ENCODE measurements at places on chromosomes 11 and 22.

DNA sequence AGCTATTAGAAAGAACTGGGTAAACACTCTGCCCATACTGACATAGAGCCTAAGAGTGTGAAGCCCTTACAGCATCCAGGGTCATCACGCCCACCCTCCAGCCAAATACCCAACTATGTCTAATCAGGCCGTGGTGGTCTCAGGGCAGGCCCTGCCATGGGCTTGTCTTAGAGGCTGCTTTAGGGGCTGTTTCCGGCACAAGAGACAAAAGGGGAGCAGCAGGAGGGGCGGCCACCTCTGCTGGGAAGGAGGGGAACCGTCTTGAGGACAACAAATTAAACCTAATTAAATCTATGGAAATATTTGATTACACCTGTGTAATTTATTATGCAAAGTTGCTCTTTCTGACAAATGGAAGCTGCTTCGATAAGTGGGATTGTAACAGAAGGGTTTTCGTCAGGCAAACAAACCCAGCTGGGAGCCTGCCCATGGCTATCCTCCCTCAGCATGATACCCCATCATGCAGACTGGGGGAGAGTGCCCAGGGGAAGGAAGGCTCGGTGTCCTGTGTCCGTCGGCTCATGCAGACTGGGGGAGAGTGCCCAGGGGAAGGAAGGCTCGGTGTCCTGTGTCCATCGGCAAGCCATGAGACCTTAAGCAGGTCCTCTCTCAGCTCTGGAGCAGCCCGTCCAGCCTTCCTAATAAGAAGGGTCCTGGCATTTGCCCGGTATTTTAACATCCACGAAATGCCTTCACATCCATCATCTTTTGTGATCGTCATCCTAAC, 163.6 kb upstream of the B3GAT1 start:
- DNase-seq, result no peak

GRCh38 chr11:20070459-20070858, 89.8 kb downstream of the DBX1 start:
- DNase-seq, result no peak

DNA sequence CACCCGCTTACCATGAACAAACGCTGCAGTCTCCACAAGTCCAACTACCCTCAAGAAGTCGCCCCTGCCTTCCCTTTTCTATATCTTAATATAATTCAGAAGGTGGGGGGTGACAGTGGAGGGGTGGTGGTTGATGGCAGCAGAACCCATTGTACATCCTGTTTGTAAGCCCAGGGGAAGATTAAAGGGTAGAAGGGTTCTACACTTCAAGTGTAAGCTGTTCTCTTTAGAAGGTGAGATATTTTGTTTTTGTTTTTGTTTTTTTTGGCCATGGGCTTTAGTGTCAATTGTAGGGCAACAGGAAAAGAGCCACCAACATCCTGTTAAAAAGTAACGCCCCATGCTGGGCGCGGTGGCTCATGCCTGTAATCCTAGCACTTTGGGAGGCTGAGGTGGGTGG, 34.9 kb upstream of the RRAS2 start:
- DNase-seq, result no peak

- DNase-seq, result no peak
Observed at GRCh38 chr22:27718186-27719035, 83.1 kb downstream of the MN1 start.

DNA sequence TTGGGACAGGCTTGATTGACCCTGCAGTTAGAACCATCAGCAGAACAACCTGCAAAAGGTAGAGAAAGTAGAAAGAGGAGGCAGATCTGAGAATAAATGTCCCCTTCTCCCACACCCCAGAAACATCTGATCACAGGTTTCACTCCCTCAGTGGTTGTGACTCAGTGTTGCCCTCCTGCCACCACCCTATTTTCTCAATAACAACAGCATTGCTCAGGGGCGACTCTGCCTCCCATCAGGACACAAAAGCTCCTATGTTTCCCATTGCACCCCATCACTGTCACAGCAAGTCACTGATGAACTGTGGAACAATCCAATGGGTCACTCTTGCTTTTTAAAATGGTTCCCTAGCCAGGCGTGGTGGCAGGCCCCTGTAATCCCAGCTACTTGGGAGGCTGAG, 110.2 kb downstream of the RASSF10 start:
- DNase-seq, result no peak

- no peak for DNase-seq
Observed at GRCh38 chr11:2305788-2306451, 4.1 kb downstream of the TSPAN32 start.

DNA sequence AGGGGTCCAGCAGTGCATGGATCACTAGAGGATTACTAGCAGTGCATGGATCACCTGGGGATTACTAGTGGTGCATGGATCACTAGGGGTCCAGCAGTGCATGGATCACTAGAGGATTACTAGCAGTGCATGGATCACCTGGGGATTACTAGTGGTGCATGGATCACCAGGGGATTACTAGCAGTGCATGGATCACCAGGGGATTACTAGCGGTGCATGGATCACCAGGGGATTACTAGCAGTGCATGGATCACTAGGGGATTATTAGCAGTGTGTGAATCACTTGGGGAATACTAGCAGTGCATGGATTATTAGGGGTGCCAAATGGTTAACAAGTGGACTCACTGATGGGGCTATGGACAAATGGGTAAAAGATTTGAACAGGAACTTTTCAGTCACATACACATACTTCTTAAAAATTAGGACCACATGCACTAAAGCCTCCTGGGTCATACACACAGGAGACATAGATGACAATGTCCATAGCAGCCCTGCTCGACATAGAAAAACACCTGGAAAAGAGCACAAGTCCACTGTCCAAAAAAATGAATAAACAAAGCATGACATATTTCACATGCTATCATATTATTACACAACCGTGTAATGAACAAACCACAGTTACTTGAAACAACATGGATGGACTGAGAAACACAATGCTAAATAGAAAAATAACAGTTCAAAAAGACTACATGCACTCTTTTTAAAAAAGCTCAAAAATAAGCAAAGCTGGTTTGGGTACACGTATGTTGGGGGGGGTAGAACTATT, 109.8 kb downstream of the CD44 start:
- no peak for DNase-seq

- DNase-seq, result no peak
Observed at GRCh38 chr22:47100646-47101200, 338.3 kb downstream of the TBC1D22A start.

DNA sequence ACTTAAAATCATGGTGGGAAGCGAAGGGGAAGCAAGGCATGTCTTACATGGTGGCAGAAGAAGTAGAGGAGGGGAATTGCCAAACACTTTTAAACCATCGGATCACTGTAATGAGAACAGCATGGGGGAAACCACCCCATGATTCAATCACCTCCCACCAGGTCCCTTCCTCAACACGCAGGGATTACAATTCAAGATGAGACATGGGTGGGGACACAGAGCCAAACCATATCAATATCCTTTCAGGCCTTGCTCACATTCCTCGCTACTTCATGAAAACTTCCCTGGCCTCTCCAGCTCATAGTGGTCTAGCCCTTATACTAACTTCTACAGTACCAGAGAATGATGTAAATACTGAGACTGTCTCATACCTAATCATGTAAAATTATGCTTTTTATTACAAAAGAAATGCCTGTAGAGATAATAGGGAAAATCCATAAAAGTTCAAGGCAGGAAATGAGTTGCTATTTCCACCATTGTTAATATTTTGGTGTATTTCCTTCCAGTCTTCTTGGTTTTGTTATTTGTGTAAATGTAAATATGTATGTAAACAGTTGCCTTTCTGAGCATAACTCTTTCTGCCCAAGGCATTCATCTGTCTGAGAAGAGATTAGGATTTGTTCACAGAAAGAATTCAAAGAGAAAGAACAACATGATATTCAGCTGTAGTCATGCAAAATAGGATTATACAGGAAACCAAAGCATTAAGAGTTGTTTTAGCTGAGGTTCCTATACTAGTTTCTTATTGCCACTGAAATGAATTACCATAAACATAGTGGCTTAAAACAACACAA, 104.3 kb upstream of the LDLRAD3 start:
- no peak for DNase-seq

- no peak for DNase-seq
Observed at GRCh38 chr22:23245045-23245798, 64.9 kb downstream of the BCR start.

- no peak for DNase-seq
Observed at GRCh38 chr11:8959546-8960166, 4.6 kb downstream of the TMEM9B start.

- DNase-seq, result no peak
Observed at GRCh38 chr11:11987503-11988022, 20.9 kb downstream of the DKK3 start.

DNA sequence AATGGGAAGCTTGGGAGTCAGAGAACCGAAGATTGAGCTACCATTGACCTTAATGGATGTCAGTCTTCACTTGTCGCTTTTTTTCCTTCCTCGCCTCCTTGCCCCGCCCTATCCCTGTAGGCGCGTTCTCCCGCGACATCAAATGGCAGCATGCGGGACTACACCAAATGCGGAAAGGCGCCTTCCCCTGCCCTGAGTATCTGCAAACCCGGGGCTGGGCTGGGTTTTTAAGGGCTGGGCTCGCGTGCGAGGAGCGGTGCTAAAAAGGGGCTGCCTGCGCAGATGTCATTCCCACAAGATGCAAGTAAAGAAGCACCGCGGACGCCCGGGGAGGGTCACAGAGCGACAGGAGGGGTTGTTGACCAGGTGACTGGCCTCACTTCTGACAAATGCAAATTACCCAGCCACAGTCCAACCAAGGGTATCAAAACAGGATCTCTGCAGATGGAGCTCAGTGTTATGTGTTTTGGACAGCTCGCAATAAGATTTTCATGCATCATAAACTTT, 4.7 kb upstream of the FAM111B start:
- DNase-seq, result no peak

- no peak for DNase-seq
Observed at GRCh38 chr11:58503361-58503856, 4.5 kb downstream of the OR5B21 start.

- no peak for DNase-seq
Observed at GRCh38 chr11:130070846-130071200, 1.1 kb downstream of the APLP2 start.

- no peak for DNase-seq
Observed at GRCh38 chr22:37263966-37264887, 18.1 kb upstream of the CYTH4 start.

DNA sequence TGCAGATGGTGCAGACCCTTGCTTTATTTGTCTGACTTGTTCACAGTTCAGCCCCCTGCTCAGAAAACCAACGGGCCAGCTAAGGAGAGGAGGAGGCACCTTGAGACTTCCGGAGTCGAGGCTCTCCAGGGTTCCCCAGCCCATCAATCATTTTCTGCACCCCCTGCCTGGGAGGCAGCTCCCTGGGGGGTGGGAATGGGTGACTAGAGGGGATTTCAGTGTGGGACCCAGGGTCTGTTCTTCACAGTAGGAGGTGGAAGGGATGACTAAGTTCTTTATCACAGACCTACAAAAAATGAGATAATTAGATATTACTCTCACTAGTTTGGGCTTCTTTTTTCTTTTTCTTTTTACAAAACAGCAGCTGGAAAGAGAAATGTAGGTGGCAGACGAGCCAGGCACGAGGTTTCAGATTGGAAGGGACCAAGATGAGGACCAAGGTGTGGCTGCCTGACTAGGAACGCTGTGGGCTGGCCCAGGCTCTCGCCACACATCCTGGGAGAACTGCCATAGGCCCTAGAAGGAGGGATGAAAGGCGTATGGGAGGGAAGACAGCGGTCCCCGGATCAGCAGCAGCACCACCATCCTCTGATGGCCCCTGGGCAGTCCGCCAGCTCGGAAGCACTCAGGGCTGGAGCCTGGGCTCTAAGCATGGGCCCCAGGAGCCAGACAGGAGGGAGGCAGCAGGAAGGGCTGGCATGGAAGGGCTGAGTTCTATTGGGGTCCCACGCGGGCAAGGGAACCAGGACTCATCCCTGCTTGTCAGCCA, 14.2 kb downstream of the TXN2 start:
- DNase-seq, result no peak

- DNase-seq, result no peak
Observed at GRCh38 chr22:38257181-38257580, 15.6 kb downstream of the TMEM184B start.

GRCh38 chr11:108538502-108538901, 40.3 kb upstream of the POGLUT3 start:
- no peak for DNase-seq

GRCh38 chr22:27605390-27605789, 196.2 kb downstream of the MN1 start:
- DNase-seq, result no peak

DNA sequence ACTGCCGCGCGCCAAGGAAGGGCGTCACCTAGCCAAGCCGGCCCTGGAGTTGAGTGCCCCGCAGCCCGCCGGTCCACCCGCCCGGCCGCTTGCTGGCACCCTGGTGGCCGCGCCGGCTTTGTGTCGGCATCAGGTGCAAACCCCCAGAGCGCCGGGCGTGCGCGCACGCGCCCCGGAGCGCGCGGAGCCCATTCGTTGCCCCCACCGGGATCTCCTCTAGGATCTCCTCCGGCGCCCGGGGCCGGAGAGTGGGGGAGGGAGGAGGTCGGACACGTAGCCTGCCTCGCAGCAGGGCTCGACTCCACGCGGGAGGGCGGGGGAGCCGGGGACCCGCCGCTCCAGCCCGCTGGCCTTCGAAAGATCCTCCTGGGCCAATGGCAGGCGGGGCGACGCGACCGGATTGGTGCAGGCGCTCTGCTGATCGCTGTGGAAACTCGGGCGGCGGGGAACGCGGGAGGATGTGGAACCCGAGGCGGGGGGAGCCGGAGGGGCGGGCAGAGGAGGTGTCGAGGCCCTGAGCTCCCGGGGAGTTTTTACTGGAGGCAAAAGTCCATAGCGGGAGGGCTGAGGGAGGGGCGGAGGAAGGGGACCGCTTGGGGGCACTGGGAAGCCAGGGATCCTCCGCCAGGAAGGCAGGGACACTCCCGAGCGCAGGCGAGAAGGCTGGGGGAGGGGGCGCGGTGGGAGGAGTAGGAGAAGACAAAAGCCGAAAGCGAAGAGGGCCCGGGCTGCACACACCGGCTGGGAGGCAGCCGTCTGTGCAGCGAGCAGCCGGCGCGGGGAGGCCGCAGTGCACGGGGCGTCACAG, at the start of gene FADS2:
Gene FADS2 (plus strand): TSS at position 730 of the 808 bp plus-strand sequence. CDS start 91 bp downstream, outside the sequence.
- DNase-seq, result no peak

DNA sequence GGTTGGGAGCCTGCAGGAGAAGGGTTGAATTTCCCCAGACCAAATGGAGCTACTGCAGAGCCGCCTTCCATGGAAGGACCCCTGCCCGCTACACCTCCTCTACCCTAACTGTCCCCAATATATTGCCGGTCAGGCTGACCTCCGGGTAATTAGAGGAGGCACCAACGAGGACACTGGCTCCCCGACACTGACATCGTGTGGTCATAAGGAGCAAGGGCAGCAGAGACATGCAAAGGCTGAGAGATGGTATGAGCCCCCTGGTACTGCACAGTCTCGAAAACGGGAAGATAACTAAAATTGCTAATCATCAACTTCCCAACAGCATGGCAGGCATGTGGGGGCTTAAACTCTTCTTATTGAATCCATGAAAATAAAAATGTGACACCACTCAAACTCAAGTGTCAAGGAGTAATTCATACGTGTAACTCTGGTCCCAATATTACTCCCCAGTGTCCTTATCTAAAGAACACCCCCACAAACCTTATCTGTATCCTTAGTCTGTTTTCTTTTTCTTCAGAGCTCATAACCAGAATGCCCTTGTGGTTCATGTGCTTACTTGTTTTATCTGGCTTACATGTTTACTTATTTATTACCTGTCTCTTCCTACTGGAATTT, 4.4 kb downstream of the CAVIN3 start:
- DNase-seq, result no peak

- no peak for DNase-seq
Observed at GRCh38 chr11:118921929-118922744, 3.6 kb downstream of the BCL9L start.

All from activated CD8-positive, alpha-beta memory T cell treated with anti-CD3 and anti-CD28 coated beads for 1 hour (primary cell).